HS-5 (cell line): ENCODE measurements at places on chromosomes 2 and 18.

- DNase-seq, result no peak
Observed at GRCh38 chr2:112187805-112188596, 49.8 kb downstream of the FBLN7 start.

DNA sequence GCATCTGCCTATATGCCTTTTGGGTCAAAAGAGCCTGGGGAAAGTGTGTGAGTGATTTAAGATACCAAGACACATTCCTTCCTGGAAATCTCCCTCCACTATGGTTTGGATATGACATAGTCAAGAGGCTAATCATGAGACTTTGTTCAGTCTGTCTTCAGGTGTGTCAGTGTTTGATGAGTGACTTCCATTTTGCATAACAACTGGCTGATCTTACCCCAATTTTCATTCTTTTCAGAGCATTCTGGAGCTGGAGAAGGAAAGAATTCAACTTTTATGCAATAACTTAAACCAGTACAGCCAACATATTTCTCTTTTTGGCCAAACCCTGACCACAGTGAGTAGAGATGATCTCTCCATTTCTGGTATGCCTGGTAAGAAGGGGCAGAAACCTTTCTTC, 39.4 kb downstream of the SPC25 start:
- no peak for DNase-seq

DNA sequence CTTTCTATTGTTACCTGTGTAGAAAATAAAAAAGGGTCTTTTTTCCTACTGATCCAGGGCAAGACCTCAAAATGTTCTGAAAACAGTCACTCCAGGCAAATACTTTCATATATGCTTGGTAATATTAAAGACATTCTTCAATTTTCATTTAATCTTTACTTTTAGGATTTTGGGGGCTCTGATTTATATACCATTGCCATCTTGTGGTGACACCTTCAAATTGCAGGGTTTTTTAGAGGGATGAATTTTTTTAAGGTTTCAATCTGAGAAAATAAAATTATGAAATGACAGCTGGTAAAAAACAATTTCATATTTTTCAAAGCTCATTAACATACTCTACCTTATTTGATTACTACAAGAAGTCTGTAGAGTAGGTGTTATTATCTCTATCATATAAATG, 26.8 kb downstream of the MAPK4 start:
- DNase-seq, result no peak

DNA sequence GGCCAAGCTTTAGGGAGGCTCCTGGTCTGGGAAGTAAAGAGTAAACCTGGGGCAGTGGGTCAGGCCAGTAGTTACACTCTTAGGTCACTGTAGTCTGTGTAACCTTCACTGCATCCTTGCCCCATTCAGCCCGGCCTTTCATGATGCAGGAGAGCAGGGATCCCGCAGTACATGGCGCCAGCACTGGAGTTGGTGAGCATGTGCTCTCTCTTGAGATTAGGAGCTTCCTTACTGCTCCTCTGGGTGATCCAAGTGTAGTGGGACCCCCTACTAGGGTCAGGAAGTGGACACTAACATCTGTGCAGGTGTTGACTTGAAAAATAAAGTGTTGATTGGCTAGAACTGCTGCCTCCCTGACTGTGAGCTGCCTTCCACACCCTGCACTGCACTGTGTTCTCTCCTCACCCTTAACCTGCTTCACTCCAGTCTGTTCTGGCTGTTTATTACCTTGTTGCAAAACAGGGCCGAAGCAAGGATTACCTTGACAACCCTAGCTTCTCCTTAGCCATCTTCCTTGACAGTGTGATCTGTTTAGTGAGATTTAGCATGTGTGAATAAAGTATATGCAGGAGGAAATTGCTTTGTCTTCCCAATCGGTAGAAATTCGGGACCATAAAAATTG, 5.2 kb downstream of the RETREG2 start:
- no peak for DNase-seq

GRCh38 chr2:207515671-207516070, 14.1 kb upstream of the CREB1 start:
- DNase-seq, result no peak

- no peak for DNase-seq
Observed at GRCh38 chr2:12116228-12116750, 369.9 kb downstream of the LPIN1 start.

DNA sequence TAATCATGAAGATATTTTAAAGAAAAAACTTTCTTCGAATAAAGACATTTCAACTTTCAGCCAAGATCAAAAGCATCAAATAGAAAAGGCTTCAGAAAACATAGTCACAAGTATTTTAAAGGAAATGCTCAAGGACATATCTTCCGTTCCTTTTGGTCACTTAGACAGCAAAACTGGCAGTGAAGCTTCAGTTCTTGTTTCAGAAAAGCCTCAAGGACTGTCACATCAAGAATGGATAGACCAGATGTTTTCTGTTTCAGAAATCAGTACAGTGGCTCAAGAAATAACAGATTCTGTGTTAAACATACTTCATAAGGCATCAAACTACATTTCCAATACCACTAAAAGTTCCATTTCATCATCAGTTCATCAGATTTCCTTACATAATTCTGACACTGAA, 51.8 kb downstream of the FSIP2 start:
- no peak for DNase-seq

DNA sequence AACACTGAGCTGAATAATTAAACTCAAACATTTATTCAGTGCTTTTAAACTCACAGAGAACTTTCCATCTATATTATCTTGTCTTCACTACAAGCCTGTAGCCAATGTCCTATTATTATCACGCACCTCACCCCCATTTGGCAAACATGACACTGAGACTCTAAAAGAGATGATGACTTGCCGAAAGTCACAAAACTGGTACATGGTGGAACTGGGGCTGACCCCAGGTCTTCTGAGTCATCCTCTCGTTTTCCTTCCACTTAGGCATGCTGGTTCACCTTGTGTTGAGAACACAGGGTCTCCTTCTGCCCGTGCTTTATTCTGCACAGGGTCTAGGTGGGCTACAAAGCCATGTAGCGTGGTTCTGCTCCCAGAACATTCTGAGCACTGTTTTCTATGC, 230.0 kb upstream of the MGAT5 start:
- no peak for DNase-seq

DNA sequence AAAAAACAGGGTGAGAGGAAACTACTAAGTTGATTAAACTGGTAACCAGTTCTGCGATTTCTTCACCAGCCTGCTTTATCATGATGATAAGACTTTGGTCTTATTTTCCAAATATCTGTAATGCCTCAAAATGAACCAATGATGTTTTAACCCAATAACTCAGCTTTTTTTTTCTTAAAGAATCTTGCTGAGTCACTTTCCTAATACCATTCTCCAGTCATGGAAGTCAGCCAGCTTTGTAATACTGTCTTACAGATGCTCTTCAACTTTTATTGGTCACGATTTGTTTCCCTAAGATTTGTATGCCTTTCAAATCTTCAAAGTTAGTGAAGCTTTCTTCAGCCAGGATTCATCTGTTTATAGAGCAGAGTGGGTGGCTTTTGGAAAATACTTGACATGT, 47.7 kb upstream of the SMIM21 start:
- peak; percentile 41 for DNase-seq

DNA sequence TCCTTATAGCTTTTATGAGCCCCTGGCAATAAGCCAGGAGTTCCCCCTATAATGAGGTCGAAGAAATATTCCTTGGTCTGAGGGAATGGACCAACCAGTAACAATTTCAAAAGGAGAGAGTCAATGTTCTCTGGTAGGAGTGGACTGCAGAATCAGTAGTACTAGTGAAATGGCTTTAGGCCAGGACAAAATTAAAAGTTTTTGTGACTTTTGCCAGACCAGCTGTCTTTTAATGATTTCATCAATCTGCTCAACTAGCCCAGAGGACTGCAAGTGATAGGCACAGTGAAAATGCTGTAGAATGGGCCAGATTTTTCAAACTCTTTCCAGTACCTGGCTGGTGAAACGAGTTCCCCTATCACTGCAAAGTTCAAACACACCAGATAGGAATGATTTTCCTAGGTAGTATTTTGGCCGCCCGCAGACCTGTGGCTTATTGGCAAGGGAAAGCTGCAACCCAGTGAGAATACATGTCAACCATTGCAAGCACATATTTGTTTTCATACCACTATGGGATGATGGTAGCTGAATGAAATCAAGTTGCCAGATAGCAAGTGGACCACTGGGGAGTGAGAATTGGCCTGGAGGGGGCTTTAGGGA, 45.5 kb downstream of the CERS6 start:
- DNase-seq, result no peak
